ENCODE measurements at places on chromosomes 12 and 14.

- no peak for DNase-seq
Observed at GRCh38 chr14:90693413-90693812, 122.8 kb downstream of the TTC7B start.

- no peak for DNase-seq
Observed at GRCh38 chr14:61113561-61114225, 132.6 kb downstream of the SLC38A6 start.

GRCh38 chr14:58177125-58177524 lies 22.8 kb upstream of the ACTR10 start:
- no peak for DNase-seq

GRCh38 chr14:76810953-76811400 lies 1.7 kb downstream of the ANGEL1 start:
- no peak for DNase-seq

- DNase-seq: no peak
Observed at GRCh38 chr12:96303653-96304052, 96.6 kb downstream of the CDK17 start.

GRCh38 chr14:90969531-90970166 lies 90.8 kb downstream of the RPS6KA5 start:
- no peak for DNase-seq

All from GM12878 (cell line).